ENCODE measurements at places on chromosomes 4 and X.

DNA sequence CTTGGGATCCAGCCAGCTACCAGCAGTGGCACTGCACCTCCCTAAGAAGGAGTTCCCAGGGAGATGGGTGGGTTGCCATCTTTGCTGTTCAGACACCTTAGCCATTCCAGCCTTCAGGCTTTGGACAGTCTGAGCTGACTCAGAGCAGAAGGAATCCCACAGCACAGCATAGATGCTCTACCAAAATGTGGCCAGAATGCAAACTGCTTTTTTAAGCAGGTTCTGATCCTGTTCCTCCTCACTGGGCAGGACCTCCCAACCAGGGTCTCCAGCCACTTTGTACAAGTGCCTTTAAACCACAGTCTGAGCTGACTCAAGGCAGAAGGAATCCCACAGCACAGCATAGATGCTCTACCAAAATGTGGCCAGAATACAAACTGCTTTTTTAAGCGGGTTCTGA is 209.0 kb downstream of the NPNT start:
- no peak for DNase-seq

- no peak for DNase-seq
Observed at GRCh38 chr4:37651781-37652377, 34.3 kb downstream of the RELL1 start.

GRCh38 chr4:100147684-100148083 is 42.6 kb downstream of the DDIT4L start:
- DNase-seq: no peak

- no peak for DNase-seq
Observed at GRCh38 chr4:158016511-158016910, 156.3 kb downstream of the GASK1B start.

DNA sequence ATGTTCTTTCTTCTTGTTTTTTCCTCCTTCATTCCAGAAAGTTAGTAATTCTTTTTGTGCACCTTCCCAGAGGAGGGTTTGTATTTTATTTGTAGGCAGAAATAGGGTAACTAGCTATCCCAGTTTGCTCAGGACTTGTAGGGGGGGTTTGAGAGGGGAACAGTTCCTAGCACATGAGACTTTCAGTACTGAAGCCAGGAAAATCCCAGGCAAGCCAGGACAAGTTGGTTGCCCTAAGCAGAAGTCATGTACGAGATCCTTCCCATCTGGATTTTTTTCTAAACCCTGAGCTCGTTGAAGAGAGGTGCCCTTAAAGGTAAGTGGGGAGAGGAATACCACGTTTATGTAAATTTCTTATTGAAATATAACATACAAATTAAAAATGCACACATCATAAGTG is 15.6 kb upstream of the TAB3 start:
- no peak for DNase-seq

GRCh38 chr4:44159991-44160390 is 288.6 kb downstream of the KCTD8 start:
- DNase-seq: no peak

DNA sequence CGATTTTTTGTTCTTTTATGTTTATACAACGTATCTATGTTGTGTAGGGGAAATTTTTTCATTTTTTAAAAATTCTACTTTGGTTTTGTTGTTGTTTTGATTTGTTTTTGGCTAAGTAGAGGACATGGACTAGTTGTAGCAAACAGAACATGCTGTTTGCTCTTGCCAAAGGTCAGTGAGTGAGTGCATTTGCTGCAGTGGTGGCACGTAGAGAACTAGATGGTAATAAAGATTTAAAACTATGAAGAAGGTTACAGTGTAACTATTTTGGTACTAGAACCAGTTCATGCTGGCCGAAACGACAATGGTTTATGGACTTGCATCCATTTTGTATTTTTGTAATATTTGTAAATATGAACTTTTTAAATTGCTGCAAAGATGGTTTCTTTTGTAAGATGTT is 1.9 kb upstream of the SCML1 start:
- no peak for DNase-seq

- DNase-seq: no peak
Observed at GRCh38 chrX:15856222-15856587, 1.6 kb upstream of the AP1S2 start.

DNA sequence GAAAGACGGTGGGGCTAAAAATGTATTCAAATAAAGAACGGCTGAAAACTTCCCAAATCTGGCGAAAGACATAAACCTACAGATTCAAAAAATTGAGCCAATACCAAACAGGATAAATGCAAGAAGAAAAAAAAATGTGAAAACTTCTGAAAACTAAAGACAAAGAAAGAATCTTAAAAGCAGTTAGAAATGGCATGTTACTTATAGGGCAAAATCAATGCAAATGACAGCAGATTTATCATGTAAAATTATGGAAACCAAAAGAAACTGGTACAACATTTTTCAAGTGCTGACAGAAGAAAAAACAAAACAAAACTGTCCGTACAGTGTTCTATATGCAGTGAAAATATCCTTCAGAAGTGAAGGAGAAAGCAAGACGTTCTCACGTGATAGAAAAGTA is 239.0 kb downstream of the PDGFC start:
- no peak for DNase-seq

All from nucleus accumbens (tissue), 56 donors.